ENCODE measurements at places on chromosomes 7 and 10. TPM values are rescaled to one million over a fixed set of nuclear protein-coding genes. Genes with fewer than 3 reads are reported as not detected.

DNA sequence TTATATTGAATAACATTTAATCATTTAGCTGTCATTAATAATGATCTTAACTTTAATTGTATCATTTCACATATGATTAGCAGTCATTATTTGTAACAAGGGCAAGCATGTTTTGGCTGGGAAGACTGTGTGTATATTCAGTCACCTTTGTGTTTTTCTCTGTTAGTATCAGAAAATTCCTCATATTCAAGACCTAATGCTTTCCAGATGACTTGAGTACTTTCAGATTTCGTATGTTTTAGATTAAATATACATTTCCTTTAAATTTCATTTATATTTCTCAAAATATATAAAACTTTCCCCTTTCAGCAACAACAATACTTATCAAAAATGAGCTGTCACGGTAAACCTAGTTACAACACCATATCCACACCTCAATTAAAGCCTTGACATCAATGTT lies 6.3 kb upstream of the CACNA2D1 start:
- no peak for DNase-seq

DNA sequence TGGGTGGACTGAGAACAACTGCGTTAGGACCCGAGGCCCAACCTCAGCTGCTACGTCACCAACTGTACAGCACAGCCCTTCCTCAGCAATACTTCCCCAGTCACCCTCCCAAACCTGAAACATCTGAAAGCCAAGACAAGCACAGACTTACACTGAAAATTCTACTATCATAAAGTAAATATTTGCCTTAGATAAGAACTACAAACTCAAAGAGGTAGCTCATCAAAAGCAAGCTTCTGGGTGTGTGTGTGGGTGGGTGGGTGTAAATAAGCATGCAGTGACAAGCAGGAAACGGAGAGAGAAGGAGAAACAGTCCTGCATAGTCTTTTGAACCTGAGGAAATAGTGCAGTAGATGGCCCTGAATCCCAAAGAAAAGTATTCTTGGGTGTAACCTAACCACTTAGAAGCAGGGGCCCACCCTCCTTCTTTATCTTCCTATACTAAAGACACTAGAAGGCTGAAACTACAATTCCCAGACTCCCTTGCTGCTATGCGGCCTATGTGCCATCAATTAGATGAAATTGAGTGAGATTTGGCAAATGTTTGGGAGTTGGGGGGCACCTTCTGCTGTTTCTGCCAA lies 18.7 kb downstream of the SLC25A13 start:
- no peak for DNase-seq

- no peak for DNase-seq
Measured at GRCh38 chr10:126073606-126074005, 177.2 kb downstream of the FANK1 start.

GRCh38 chr10:100419911-100420449 lies 42.8 kb upstream of the WNT8B start:
- no peak for DNase-seq

GRCh38 chr7:43658718-43659548 lies 70.4 kb downstream of the COA1 start:
- no peak for DNase-seq

DNA sequence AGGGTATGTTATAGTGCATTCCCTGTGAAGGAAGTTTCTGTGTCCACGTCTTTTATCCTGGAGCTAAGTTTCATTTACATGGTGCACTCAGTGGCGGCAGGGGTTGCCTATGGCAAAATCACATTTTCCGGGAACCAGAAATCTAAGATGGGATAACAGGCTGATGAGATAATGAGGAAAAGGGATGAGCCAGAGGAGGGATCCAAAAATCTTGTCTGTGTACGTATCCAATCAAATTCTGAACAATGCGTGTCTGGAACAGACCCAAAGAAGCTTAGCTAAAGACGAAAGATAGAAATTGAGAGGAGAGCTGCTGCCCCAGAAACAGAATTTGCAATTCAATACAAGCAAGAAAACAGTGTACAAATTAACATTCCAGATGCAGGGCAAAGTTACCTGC lies 16.1 kb downstream of the LANCL2 start:
- DNase-seq = no peak

DNA sequence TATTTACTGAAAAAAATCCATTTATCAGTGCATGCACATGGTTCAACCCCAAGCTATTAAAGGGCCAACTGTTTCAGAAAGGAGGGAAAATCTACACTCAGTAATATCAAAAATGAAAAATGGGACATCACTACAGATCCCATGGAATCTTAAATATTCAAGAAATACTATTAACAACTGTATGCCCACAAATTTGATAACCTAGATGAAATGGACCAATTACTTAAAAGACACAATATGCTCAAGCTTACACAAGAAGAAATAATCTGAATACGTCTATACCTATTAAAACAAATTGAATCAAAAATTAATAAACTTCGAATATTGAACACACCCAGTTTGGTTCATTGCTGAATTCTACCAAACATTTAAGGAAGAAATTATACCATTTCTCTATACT lies 87.9 kb downstream of the KMT2C start:
- no peak for DNase-seq

The SLC26A5 gene
- total RNA-seq = not detected

The GPNMB gene
- total RNA-seq = 24.9 TPM

The GFRA1 gene
- total RNA-seq = 9.2 TPM

DNA sequence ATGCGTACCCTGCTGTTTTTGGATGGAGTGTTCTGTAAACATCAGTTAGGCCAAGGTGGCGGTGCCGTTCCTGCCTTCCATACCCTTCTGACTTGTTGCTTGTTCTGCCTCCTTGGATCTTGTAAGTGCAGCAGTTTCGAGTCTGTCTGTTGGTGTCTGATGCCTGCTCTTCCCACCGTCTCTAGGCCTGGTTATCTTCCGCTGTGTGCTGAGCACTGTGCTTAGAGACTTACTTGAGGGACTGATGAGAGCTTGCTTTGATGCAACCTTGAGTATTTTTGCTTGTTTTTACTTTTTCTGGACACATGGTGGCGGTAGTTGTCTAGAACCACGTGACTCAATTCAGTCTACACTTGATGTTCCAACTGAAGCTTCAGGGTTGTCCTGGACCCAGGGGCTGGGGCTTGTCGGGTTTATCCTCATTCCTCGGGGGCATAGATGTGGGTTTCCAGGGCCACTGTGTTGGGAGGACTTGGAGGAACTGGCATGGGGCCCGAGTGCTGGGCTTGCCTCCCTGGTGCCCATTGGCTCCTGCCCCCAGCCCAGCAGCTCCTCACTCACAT lies 14.4 kb upstream of the SPRN start:
- no peak for DNase-seq

GRCh38 chr7:104984585-104985258 lies 29.3 kb upstream of the KMT2E start:
- no peak for DNase-seq

DNA sequence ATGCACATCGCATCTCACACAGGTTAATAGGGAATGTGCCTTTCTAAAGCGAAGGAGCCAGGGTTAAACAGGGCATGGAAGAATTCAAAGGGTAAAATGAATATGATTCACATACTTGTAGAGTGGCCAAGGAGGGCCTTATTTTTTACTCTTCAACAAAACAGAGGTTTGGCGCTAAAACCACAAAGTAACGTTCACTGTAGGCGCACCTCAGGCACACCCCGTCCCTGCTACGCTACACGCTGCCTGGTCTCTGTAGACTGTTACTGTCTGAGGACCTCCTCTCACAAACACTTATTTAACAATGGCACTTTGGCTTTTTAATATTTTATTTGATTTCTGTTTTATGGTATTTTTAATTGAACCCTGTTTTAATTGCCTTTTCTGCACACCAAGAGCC lies 462.1 kb upstream of the GALNT17 start:
- no peak for DNase-seq

DNA sequence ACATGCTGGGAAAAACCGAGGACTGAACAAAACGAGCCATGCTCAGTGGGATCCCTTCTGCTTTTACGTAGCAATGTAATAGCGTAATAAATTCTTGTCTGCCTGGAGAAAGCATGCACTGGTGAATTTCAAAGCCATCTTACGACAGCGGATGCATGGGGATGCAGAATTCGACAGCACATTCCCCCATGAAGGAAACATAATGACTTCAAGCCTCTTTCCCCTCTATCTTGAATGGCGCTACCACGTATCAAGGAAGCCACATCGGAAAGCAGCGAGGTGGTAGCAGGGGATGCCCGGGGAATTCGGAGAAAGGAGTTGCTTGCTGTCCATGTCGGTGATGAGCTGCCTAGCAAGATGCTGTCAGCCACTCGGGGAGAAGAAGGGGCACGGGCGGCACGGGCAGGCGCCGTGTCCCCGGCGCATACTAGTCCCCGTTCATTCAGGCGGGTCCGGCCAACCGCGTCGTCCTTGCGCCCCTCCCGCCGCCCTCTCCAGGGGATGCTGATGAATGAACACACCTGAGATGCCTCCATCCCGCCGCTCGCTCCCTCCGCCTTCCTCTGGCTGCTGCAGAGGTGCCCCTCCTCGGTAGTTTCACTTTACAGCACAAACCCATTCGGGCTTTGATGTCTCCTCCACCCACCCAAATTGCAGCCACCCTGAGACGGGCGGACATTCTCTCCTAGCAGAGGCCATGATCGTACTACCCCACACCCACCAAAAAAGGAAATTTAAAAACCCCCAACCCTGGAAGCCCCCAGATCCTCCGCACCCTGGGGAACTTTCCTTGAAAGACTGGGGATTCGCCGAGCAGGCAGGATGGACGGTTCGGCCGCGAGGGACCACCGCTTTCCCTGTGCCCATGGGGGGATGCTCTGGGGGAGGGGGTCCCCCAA lies 644 bp downstream of the SORBS1 start:
- peak; percentile 73 for DNase-seq

- DNase-seq = no peak
Measured at GRCh38 chr7:148327379-148327778, 263.2 kb upstream of the C7orf33 start.

- DNase-seq = no peak
Measured at GRCh38 chr7:36057323-36057722, 95.7 kb upstream of the EEPD1 start.

- DNase-seq = no peak
Measured at GRCh38 chr7:123539871-123540270, 5.5 kb upstream of the IQUB start.

DNA sequence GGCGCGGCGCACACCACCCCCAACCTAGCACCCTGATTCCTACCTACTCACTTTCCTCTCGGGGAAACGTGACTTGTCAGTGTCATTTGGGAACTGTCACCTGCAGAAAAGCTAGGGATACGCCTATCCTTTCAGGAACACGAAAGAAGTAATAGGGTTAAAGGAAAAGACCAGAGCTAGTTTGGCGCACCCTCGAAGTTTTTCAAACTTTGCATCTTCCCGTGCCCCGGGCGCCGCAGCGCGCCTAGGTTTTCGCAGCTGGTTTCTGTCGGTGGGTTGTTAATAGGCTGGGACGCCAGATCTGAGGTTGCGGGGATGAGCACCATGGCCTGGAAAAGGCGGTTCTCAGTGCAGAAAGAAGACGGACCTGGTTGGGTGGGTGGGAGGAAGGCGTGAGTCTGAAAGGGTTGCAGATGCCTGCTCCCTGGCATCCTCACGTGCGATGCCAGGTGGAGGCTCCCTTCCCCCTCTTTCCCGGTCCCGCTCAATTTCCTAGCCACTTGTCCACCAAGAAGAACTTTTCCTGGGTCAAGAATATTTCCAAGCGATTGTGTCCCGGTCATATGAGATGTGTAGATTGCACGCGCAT lies 568 bp upstream of the MEOX2 start:
- no peak for DNase-seq

- no peak for DNase-seq
Measured at GRCh38 chr10:29737074-29737593, 102.4 kb upstream of the SVIL start.

DNA sequence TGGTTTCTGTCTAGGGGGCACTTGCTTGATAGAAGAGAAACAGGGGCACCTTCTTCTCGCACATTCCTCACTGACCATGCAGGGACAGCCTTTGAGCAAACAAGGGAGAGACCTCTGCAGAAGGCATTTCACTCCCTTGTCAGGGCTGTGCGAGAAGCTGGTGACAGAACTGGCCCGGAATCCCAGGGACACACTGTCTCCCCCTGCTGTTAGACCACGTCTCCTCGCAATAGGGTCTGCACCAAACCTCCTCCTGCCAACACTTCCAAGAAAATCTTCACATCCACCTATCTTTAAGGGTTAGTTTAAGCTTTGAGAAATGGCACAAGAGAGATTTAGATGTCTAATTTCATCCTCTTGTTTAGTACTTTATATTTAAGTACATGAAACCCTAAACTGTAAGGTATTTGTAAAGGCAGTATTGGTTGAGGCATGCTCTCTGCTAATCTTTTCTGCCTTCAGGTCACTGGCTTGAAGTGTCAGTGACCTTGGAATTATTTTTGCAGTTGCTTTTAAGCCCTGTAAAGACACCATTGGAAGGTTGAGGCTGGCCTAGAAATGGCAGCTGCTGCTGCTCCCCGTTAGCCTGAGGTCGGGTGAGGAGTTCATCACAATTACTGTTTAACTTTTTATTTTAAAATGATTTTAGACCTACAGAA lies 37.0 kb downstream of the RBM20 start:
- no peak for DNase-seq

GRCh38 chr10:96690755-96691730 lies 29.3 kb downstream of the PIK3AP1 start:
- DNase-seq = no peak

The ANK3 gene
- total RNA-seq = 170 TPM

DNA sequence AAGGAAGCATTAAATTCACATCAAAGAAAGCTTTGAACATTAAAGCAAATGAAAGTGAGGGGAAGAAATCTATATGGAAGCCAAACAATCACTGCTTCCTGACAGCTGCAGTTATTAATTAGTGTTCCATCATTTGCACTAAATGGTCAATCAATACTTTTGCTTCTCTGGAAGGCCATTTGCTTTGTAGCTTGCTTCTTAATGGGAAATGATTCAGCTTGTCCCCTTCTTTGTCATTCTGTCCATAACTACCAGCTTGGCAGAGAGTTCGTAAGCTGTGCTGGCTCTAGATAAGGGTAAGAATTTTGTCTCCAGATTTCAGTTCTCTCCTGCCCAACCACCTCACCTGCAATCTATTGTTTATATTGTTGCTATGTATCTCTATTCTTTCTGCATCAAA lies 596.6 kb downstream of the CNTNAP2 start:
- DNase-seq = no peak

The OR9A2 gene
- not detected for total RNA-seq

GRCh38 chr7:128168667-128169210 lies 72.3 kb upstream of the LEP start:
- DNase-seq = no peak

DNA sequence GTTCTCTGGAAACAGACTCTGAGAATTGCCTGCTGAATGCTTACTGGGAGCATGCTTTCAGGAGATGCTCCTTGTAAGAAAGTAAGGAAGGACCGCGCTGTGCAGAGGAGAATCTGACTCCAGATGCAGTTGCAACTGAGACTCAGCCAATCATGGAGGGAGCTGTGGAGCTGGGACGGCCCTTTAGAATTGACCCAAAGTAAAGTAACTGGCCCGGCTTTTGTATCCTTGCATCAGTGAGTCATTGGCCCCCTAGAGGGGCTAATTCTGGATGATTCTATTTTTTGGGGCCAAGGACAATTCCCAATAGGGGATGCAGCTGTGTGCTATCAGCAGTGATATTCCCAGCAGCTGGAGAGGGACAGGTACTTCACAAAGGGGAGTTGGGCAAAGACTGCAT lies 170.4 kb downstream of the PTEN start:
- DNase-seq = no peak

Measured in psoas muscle (tissue), 8 donors.